ENCODE measurements at places on chromosomes 7 and 10.

- DNase-seq, result no peak
Measured at GRCh38 chr7:101238226-101239182, 902 bp upstream of the CLDN15 start.

- peak; percentile 76 for DNase-seq
Measured at GRCh38 chr7:24981171-24981951, 1.4 kb upstream of the OSBPL3 start.

DNA sequence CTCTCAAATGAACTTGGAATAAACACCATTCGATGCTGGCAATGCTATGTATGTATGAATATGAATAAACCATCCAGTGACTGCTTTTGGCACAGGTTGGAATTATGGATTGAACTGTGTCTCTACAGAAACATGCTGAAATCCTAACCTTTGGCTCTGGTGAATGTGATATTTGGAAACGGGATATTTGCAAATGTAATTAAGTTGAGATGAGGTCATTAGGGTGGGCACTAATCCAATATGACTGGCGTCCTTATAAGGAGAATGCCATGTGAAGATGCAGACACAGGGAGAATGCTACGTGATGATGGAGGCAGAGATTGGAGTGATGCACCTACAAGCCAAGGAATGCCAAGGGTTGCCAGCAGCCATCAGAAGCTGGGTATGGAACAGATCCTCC, 3.4 kb upstream of the ACTR3B start:
- DNase-seq, result no peak

- no peak for DNase-seq
Measured at GRCh38 chr10:26714415-26715136, 17.1 kb downstream of the PDSS1 start.
